Dermis microvascular lymphatic vessel endothelial cell (primary cell): ENCODE measurements at places on chromosomes 5 and 9.

DNA sequence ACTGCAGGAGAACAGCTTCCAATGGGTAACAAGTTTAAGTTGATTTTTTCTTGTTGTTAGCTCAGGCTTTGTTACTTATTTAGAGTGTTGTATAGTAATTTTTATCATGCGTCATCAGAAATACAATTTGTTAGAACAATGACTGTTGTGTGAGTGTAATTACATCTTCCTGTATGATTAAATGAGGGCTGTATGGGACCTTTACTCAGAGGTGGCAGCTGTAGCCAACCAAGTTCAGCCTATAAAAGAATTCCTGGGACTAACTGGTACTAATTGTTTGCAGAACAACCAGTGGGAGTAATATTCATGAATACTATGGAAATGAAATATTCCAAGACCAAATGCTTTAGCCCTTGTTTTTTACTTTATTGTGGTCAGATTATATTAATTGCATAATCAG lies 30.8 kb upstream of the TJP2 start:
- DNase-seq = no peak

- DNase-seq = no peak
Measured at GRCh38 chr5:139664086-139664693, 16.0 kb downstream of the CXXC5 start.

DNA sequence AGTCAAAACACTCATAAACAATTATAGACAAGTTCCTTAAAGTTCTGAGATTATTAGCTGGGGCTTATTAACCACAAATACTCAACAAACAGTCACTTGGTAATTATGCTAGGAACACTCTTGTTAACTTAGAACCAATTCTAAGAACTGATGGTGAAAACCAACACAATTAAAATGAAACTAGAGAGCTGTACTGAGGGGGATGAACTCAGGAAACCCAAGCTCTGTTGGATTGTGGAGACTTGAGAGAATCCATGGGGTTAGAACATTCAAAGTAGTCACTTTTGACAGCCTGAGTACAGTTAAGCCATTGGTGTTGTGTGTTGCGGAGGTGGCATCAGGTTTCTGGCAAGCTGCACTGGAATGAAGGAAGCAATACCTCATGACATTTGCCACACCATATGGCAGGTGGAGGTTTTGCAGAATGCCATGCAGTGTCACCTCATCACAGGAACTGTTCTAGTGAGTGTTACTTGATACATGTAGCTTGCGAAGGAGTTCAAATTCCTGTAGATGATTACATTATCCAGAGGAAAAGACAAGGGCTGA lies 480.9 kb upstream of the CD180 start:
- no peak for DNase-seq

DNA sequence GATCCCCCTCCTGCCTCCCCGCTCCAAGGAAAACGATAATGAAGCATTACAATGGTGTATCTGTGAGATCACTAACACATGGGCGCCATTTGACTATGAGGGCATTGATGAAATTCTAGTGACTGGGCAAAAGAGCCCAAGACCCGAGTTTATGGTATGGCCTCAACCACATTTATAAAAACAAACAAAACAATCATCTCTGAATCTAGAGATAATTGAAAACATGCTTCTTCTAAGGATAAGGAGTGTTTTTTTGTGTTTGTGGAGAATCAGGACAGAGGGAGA lies 100.9 kb upstream of the SEMA6A start:
- no peak for DNase-seq

- DNase-seq = no peak
Measured at GRCh38 chr9:126670270-126670669, 56.5 kb downstream of the LMX1B start.

GRCh38 chr9:98789483-98790133 lies 6.7 kb downstream of the ANKS6 start:
- no peak for DNase-seq

DNA sequence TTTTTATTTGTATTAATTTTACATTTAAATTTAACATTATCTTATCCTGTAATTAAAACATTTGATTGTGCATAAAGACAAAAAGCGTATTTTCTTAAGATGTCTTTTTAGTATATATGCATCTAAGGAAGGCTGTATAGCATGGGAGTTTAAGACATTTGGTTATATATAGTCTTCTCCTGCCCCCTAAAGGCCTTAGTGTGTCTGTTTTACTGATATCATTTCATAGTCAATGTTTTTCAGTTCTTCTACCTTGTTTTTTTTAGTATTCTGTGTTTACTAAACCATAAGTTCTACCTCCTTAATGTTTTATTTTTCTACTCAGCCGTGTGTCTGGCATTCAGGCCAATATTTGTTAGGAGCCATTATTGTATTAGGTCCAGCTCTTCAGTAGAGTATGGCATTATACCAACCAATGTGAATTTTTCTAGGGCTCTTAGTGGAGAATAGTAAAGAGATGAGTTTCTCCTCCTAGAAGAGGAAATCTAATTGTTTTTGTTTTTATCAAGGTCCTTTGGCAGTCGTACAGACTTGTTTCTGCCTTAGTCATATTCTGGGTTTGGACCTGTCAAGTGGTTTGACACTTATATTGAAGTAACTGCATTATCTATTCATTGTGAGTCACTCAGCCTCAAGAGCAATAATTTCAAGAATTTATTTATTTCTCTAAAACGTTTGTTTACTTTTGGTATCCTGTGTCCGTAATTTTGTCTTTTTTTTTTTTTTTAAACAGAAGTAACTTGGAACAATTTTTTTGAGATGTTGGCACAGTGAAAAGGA lies 74.8 kb downstream of the SLF1 start:
- peak; percentile 50 for DNase-seq

- DNase-seq = peak; percentile 78
Measured at GRCh38 chr5:113294311-113295110, 140.3 kb downstream of the TSSK1B start.

DNA sequence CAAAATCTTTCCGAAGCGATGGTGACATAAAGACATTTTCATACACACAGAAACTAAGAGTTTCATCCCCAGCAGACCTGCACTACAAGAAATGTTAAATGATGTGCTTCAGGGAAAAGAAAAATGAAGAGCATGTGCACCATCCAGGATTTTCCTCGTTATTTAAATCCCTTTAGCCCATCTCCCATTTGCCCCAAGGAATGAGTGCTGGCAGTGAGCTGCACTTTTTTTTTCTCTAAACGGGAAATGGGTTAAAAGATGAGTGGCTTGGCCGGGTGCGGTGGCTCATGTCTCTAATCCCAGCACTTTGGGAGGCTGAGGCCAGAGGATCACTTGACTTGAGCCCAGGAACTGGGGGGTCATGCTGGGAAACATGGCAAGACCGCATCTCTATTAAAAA lies 6.8 kb upstream of the LRRC14B start:
- no peak for DNase-seq

DNA sequence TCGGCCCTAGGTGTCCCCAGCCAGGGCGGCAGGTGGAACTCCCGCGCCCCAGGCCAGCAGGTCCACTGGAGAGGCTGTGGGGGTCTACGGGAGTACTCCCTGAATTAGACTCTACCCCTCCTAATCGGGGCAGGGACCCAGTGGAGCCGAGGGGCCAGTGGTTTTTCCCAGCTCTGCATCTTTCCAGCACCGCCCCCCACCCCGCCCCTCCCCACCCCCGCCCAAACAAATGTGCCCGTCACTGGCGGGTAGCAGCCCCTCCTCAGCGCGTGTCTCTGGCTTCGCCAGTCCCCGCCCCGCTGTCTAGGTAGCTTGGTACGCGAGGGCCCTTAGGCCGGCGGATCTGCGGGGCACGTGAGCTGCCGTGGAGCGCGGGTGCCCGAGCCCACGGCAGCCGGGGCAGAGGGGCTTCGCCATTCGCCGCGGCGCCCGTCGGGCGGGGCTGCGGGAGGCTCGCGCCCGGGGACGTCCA lies 7.0 kb downstream of the UNC5A start:
- DNase-seq = peak; percentile 10

DNA sequence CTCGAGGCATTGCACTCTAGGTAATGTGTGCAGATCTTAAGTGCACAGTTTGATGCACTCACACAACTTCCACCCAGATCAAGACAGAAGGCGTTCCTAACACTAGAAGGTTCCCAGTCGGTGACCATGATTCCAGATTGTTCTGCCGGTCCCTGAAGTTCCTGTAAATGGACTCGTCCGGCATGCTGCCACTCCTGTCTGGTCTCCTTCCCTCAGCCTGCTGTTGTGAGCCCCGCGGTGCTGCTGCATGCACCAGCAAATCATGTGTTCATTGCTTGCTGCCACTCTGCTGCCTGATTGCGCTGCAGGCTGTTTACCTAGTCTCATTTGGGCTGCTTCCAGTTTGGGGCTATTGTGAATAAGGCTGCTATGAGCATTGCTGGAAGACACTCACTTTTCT lies 11.5 kb downstream of the STKLD1 start:
- DNase-seq = no peak

DNA sequence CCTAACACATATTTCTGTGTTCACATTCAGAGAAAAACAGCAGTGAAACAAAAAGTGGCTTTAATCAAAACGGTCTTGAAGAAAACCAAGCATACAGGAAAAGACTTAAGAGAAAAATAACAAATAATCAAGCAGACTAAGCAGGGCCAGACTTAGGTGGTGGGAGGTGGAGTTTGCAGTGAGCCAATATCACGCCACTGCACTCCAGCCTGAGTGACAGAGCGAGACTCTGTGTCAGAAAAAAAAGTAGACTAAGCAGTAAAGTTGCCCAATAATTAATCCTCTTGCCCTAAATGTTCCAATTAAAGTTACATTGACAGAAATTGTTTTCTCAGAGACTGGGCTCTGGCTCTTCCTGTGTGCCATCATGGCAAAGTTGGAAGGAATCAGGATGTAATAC lies 26.6 kb upstream of the GLDC start:
- DNase-seq = no peak

DNA sequence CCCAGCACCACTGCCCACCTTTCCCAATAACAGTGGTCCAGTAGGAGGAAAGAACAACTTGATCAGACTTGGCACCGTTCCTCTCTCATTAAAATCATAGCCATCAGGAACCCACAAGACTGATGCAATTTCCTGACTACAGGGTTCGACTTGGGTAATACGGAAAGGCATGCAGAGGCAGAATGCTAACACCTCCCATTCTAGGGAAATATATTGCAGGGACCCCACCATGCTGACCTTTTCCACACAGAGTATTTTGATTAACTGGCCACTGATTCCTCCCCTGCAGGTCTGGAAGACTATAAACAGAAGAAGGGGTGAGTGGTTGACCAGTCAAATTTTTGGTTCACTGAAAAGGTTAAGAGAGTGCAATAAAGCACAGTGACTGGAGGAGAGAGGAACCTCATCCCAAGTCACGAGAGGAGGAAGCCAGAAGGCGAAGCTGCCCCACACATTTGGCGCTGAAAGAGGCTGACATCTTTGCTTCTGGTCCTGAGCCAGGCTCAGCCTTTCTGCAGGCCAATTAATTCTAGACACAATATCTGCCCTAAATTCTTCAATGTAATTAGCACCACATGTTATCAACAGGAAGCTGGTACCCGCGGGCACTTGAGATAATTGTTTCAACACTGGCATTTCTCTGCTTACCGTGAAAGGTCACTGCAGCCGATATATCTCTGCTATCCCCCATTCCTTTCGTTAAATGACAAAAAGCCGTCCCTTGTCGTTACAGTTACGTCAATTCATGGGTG lies 64.7 kb upstream of the SPOCK1 start:
- DNase-seq = peak; percentile 84

DNA sequence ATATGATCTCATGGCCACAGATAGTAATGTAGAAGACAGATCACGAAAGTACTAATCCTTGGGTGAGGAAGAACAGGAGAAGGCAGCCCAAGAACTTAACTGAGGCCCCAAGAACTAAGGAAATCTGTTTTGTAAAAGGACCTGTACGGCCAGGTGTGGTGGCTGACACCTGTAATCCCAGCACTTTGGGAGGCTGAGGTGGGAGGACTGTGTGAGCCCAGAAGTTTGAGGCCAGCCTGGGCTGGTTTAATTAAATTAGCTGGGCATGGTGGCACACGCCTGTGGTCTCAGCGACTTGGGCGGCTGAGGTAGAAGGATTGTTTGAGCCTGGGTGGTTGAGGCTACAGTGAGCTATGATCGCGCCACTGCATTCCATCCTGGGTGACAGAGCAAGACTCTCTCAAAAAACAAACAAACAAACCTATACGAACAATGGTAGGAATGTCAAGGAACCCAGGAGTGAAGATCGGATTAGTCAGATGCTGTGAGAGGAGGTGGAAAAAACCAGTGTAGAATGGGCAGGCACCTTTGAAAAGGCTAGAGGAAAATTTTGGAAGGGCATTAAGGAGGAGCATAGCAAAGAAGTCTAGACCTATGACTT lies 283.8 kb upstream of the DMRT1 start:
- no peak for DNase-seq

DNA sequence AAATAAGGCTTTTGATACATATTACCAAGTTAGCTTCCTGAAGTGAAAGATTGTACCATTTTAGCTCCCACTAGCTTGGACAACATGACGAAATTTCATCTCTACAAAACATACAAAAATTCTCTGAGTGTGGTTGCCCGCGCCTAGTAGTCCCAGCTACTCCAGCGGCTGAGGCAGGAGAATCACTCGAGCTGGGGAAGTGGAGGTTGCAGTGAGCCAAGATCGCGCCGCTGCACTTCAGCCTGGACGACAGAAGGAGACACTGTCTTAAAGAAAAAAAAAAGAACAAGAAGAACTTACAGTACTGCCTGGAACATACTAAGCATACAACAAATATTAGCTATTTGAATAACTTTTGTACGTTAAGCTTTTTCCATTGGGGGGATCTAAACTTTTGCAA lies 29.7 kb upstream of the NRG2 start:
- no peak for DNase-seq

DNA sequence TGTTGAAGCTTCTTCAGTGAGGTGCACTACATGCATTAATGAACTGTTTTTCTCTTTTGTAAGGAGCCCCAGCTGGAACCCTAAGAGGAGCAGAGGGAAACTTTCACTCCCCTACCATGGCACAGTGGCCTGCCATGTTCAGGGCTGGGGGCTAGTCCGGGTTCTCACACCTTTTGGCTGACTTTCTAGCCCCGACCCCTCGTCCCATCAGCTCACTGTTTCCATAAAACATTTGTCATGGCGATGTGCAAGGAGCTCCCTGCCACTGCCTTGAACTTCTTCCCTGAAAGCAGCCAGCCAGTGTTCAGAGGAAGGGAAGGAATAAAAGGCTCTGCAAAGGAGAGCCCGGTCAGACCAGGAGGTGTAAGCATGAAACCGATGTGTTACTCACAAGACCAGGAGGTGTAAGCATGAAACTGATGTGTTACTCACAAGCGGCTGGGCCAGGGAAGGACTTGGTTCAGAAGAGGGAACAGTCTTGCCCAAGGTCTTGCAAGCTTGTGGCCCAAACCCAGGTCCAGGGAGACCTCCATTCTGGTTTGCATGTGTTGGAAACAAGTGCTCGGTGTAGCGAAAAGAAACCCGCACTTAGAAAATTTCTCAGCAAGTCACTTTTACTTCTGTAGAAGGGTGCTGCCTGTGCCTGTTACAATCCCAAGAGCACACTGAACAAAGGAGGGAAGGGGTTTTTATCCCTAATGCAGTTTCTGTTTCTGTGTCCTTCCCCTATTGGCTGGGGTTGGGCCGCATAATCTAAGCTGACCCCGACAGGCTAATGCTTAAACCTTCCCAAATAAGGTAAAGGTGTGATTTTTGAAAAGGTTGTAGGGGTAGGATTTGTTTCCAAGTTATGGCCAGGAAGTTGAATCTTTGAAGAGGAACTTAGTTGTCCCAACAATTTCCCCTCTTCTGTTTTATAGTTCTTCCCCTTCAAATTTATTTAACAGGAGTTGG lies 3.4 kb upstream of the ABO start:
- no peak for DNase-seq

- DNase-seq = no peak
Measured at GRCh38 chr9:134473141-134474054, 147.1 kb downstream of the RXRA start.
